ENCODE measurements at places on chromosomes 16 and 17.

GRCh38 chr17:6524520-6524919 is 31.8 kb downstream of the PITPNM3 start:
- no peak for DNase-seq

DNA sequence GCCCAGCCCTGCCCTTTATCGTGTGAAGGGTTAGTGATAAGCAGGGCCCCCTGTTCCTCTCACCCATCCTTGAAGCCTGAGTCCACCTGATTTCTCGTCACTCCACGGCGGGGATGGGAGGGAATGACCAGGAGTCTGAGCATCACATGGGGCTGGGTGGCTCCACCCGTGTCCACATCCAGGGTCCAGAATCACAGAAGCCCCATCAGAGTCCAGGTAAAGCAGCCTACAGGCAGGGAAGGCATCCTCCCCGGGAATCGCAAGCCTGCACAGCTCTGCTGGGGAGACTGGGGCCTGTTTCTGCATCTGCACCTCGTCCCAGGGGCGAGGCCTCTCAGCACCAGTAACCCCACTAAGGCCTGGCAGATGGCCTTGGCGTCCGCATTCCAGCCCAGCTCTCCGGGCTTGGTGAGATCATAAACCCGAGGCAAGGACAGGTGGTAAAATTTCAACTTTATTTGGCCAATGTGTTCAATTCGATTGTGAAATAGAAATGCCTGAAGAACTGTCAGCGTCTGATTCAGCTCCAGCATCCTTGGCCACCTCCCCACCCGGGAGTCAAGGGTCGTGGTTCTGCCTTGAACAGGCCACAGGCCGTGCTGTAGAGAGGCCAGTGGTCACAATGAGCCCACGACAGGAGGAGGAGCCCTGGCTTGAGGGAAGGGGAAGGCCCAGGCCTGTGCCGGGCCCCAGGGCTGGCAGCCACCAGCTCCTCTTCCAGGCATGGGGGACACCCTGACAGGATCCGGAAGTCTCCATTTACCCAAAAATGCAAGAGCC is 8.1 kb upstream of the PPP1R27 start:
- no peak for DNase-seq

DNA sequence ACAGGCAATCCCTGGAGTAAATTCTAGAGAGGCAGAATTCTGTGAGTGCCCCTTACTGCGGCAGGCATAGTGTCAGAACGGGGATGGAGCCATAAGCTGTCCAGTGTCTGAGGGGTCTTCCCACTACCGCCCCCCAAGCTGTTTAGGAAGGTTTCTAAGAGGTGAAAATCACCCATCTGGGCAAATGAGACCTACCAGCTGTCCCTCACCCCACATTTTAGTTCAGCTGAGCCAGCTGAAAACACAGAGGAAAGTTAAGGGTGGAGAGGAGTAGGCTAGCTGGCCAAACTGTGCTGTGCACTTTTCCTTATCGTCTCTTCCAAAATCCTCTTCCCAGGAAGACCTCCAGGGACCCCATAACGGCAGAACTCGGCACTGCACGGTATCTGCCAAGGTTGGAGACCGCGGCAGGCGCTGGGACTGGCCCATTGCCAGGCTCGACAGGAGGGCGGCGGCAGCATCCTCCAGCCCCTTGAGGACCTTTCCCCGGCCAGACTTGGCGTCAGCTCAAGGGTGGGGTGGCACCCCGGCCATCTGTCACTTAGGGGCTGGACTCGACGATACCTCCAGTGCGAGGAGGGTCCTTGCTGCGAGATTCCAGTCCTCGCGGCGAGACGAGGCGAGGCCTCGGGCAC is 955 bp downstream of the ACLY start:
- peak; percentile 73 for DNase-seq

- DNase-seq, result no peak
Observed at GRCh38 chr17:68096111-68096510, 60.6 kb downstream of the KPNA2 start.

- DNase-seq, result no peak
Observed at GRCh38 chr16:76278086-76278485, 885 bp downstream of the CNTNAP4 start.
